Non-pigmented ciliary epithelial cell (primary cell): ENCODE measurements at places on chromosomes 4 and X.

DNA sequence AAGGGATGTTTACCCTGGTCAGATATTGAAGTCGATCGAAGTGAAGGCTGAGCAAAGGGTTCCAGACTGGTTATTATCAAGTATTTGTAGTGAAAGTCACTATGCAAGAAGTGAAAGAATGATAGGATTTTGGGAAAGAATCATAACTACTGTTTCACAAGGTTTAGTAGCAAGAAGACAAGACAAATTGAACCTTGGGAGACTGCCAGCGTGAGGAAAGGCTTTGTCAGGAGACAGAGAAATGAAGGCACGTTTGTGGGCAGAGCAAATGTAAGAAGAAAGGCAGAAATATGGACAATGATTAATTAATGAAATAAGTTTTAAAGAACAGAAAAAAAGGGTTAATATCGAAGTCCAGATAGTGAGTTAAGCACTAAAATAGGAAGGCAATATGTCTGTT is 456.8 kb downstream of the TRIML1 start:
- no peak for DNase-seq

GRCh38 chrX:120499301-120500072 is 30.4 kb upstream of the LAMP2 start:
- no peak for DNase-seq

DNA sequence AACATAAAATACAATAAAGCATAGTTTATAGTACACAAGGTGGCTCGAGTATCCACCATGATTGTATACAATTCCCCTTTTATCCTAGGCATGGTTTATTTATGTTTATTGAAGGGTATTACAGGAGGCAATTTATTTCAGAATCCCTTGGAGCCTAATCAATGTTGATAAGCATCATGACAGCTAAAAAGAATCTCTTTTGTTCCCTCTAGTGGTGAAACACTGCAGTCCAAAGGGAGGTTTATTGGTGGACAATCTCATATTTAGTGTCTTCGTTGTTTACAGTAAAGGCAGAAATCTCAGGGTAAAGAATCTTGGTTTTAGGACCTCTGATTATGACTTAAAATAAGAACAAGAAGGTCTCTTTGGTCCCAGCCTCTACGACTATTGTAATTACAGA is 1712.5 kb downstream of the C4orf33 start:
- no peak for DNase-seq

DNA sequence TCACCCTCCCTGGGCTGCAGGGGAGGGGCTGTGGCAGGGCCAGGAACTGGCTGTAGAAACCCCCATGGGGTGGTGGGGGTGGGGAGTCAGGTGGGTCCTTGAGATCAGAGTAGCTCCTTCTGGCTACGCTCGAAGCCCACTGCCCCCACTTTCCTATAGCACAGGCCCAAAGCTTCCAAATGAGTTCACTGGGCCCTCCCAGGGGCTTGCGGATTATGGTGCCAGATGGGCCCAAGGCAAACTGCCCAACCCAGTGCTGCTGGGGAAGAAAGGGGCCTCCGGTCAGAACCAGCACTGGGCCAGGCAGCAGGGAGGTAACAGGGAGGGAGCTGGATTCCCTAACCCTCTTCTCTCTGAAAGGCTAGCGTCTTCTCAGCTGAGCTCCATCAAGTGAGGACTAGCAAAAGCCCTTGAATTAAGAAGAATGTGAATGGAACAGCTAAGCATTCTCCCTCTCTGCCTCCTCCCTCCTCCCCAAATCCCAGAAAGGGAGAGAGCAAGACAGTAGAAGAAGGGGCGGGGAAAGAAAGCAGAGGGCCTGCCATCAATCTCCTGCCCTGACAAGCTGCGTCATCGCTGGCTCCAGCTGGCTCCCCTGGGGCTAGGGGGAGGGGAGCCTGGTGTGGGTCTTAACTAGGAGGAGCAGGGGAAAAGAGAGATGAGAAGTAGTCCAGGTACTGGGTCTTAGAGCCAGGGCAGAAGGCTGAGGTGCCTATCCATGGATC is 34.7 kb downstream of the FRMPD3 start:
- no peak for DNase-seq

- DNase-seq, result no peak
These were observed 77.5 kb downstream of the PHOX2B start for GRCh38 chr4:41670982-41671381.

DNA sequence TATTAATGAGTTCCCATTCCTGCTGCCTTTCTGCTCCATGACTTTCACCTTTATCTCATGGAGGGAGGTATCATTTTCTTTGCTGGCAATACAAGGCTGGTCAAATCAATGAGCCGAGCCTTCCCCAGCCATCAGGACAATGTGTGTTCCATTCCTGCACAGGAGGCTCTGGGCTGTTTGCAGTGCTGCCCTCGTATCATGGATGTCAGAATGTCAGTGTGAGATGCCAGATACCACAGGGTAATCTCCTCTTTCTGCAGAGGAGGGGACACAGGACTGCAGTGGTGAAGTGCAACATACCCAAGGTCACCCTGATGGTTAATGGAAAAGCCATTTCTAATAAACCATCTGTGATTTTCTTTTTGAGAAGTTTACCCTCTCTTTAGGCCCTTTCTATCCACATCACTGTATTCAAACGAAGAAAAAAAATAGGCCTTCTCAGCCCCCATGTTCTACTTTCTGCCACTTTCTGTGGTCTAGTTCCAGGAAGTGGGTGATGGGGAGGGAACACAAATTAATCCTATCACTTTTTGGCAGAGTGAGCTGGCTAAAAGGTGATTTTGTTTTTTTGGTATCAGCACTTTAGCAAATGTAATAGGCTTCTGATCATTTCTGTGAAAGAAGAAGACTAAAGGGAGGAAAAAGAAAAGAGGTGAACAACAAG is 490.2 kb upstream of the BOD1L1 start:
- no peak for DNase-seq

GRCh38 chr4:88860586-88860985 is 163.0 kb upstream of the NAP1L5 start:
- no peak for DNase-seq

- no peak for DNase-seq
These were observed 233.0 kb upstream of the MAD2L1 start for GRCh38 chr4:120299631-120300030.

DNA sequence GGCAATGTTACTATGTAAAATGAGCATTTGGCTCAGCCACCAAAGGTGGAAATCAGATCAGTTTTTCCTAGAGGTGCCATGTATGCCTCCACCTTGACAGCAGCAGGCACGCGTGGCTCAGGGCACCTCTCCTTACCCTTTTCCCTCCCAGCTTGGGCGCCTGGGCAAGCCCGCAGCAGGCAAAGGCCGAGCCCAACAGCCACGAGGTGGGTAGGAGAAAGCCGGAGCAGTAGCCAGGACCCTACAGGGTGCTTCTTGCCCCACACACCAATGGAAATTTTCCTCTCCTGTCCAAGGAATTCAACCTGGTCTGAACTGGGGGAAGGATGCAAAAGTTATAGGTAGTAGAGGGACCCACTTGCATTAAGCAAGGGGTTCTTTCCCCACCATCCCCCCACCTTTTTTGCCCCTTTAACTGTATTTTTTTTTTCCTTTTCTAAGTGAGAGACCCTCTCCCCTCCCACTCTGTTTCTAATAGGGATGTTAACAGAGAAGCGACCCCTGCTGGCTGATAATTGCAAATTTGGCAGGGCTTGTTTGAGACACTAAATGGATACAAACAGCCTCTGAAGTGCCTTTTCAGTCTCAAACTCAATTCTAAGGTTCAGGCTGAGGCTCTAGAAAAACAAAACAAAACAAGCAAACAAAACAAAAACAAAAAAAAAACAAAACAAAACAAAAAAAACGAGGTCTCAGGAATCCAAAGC is 895.1 kb downstream of the PCDH18 start:
- no peak for DNase-seq

GRCh38 chrX:141201962-141202361 is 25.0 kb upstream of the LDOC1 start:
- DNase-seq, result no peak

- no peak for DNase-seq
These were observed 5.9 kb upstream of the ARSD start for GRCh38 chrX:2934715-2935710.

DNA sequence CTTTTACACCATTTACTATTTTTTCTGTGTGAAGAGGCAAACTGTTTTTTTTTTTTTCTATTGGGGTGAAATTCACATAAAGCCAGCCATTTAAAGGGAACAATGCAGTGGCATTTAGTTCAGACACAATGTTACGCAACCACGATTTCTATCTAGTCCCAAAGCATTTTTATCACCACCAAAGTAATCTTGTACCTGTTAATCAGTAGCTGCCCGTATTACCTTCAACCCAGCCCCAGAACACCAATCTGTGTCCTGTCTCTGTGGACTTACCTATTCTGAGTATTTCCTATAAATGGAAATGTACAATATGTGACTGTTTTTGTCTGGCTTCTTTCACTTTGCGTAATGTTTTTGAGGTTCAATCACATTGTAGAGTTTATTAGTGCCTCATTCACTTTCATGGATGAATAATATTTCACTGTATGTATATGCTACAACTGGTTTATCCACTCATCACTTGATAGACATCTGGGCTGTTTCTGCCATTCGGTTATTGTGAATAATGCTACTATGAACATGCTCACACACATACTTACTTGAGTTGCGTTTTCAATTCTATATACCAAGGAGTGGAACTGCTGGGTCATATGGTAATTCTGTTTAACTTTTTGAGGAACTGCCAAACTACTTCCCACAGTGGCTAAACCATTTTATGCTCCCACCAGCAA is 116.2 kb downstream of the CDS1 start:
- DNase-seq, result no peak

DNA sequence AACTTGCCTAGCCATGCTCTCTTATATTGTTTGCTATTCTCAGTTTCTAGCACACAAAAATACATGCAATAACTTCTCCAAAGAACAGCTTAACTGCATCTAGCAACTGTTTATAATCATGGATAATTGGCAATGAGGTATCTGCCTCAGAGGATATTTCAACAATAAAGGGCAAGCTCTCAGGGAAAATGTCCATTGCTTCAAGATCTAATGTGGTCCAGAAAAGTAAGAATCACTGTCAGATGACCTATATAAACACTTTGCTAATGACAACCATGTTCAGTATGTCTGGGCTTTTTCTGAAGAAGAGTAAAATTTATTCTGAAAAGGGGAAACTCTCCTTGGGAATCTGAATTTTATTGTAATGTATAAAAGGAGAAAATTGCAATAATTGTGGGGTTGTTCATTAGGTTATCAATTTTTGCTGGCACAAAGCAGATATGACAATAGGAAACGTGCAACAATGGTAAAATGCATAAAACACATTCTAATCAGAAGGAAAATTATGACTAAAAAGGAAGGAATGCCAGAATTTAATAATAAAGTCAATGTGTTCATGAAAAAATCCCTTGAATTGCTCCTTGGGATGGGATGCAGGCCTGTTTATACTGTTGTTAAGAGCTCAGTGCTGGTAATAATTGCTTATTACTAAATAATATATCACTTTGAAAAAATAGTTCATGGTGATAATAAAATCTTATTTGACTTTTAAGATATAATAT is 90.3 kb downstream of the ANTXR2 start:
- DNase-seq, result no peak

DNA sequence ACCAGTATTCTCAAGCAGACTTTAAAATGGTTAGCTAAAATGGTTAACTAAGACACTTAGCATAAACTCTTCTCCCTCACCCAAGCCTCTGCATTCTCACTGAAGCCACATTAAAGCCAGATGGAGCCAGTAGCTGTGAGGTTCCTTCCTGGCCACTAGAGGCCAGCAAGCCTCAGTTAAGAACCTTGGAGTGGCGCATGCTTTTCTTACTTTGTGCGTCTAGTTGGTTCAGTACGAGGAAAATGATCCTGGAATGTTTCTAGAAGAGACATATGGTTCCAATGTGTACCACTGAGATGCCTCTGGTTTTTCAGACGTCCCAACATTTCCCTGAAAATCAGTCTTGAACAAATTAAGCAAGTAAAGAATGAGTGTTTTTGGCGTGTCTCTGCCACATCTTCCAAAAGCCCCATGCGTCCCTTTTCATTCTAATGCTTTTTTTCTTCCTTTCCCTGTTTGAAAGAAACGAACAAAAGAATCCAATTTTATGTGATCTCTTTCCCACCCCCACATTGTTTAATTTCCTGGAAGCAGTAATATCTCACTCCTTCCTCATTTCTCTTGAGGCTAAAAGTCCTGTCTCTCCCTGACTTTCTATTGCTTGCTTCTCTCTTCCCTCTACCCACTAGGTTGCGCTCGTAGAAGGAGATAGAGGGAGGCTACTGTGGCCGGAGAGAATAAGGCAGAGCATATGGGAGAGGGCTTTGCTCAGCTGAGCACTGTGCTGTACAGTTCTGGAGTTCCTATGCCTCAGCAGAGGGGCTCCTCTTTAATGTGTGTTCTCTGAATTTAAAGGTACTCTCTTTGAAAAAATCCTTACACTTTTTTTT is 82.9 kb upstream of the TAB3 start:
- no peak for DNase-seq

- no peak for DNase-seq
These were observed 229.6 kb upstream of the AGTR2 start for GRCh38 chrX:115940888-115941332.

DNA sequence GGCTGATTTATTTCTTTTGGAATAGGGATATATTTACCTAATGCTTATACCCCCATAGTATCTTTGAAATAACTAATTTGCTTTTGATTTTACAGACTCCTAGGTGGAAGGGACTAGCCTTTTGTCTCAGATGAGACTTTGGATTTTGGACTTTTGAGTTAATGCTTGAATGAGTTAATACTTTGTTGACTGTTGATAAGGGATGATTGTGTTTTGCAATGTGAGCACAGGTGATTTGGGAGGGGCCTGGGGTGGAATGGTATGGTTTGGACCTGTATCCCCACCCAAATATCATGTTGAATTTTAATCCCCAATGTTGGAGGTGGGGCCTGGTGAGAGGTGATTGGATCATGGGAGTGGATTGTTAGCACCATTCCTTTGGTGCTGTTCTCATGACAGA is 117.4 kb upstream of the ZC4H2 start:
- no peak for DNase-seq

GRCh38 chr4:38523524-38524448 is 140.2 kb upstream of the KLF3 start:
- DNase-seq, result no peak

DNA sequence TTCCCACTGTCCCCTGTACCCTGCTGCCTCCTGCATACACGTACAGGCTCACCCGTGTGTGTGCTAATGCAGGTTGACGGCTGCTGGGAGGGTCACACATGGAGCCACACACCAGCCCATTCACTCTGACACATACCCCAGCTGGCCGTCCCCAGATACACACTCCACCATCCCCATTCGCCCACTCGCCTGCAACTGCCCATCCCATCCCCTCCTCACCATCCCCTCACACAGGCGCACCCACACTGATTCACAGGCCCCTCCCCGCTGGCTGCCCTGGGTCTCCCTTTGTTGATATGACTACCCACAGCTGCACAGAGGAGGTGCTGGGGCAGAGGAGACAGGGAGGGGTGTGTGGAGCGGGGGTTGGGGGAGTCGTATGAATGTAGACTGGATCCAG is 25.7 kb downstream of the PJA1 start:
- no peak for DNase-seq

DNA sequence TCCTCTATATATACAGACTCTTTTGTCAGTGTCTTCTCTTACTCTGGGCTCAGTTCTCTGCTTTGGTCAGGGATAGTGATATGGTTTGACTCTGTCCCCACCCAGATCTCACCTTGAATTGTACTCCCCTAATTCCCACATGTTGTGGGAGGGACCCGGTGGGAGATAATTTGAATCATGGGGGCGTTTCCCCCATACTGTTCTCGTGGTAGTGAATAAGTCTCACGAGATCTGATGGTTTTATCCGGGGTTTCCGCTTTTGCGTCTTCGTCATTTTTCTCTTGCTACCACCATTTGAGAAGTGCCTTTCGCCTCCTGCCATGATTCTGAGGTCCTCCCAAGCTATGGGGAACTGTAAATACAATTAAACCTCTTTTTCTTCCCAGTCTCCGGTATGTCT is 144.4 kb downstream of the GLUD2 start:
- DNase-seq, result no peak
